ENCODE measurements at places on chromosomes 1 and 21.

- no peak for DNase-seq
These were observed 2.5 kb downstream of the SLC26A9 start for GRCh38 chr1:205940710-205941109.

DNA sequence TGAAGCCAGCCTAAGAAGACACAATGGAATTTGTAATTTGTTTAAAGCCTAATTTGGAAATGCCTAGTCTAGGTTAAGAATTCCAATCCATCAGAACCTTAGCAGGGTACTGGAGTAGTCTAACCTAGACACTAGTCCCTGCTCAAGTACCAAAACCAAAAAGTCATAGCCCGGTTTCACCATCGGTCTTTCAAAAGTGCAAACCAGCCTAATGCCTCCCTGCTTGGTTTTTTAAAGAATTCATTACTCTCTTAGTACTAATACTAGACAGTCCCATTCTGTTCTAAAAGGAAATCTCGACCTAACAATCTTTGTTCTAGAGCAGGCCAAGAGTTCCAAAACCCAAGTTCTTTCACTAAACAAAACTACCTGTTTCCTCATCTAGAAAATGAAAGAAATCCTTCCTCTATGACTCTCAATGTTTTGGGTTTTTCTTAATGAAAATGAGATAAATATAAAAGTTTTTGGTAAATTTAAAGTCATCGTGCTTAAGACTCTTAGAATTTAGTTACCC is 2.6 kb downstream of the PUM1 start:
- no peak for DNase-seq

GRCh38 chr21:40489001-40489400 is 358.0 kb downstream of the DSCAM start:
- DNase-seq = no peak

DNA sequence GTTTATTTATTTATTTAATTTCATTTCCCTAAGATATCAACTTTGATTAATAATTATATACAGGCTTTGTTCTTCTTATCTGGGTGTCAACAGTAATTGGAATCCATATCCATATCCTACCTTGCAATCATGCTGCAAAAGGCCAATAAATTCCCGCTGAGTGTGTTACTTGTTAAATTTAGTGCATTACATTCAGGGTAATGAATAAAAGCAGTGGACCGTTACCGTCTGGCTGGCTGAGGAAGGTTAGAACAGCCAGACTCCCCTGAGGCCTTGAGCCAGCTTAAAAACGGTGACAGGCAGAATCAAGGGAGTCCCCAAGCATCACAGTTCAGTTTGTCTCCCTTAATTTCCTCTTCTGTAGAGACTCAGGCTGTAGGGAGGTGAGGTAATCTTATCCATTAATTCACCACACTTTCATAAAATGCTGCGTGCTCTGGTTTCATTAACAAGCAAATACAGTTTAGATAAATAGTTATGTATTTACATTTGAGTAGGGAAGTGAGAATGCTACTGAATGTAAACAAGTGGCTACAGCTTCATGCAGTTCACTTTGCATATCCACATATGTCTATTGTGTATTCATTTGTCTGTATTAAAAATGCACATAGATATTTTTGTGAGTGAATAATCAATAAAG is 888.2 kb upstream of the CXADR start:
- no peak for DNase-seq

DNA sequence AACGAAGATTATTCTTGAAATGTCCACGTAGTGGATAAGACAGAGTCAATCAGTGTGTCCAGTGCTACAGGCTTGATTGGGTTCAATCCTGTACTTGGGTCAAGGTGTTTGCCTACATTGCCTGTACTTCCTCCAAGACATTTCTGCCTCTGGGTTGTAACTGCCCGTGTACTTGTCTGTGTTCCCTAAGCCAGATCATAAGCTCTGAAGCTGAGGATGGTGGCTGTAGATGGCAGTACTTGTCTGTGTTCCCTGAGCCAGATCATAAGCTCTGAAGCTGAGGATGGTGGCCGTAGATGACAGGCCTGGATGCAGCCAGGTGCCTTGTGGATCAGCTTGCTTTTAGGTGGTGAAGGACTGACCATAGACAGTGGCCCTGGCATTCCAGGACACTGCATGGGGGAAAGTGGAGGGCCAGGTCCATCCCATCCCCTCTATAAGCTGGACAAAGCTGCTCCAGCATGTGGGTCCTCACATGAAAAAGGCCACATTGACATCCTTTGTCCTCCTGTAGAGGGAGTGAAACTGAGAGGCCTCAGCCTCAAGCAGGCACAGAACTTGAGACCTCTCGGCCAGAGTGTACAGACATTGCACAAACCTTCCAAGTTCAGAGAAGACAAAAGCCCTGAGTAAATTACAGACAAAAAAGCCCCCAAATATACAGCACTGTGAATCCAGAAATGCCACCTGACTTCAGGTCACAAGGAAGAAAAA is 2.0 kb upstream of the SRM start:
- DNase-seq = no peak

GRCh38 chr1:158932171-158932570 is 819 bp downstream of the PYHIN1 start:
- no peak for DNase-seq

DNA sequence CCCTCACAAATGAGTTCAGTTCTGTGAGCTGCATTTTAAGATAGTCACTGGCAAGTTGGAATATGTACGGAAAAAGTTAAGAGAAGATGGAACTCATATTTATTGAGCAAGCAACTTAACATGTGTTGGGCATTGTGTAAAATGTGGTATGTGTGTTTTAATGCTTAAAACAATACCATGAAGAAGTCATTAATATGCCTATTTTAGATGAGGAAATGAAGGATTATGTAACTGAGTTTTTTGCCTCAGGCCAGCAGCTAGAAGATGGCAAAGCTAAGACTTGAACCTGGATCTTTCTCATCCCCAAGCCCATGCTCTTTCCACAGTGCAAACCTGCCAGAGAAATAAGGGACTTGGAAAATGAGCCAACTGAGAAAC is 48.9 kb downstream of the SPATA46 start:
- DNase-seq = no peak

DNA sequence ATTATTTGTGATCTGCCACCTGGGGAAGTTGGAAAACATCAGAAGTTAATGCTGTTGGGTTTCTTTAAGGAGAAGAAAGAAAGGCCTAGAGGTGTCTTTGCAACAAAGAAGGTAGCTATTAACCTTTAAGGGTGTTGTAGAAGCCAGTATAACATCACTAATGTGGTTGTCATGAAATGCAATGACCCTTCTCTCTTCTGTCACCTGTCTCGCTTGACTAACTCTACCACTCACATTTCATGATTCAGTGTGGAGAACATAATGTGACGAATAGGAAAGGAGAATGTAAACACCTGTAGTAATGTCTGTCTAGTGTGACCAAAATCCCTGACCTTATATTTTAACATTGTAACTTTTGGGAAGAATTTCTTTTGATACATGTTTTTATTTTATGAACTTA is 211.7 kb upstream of the UBE2U start:
- no peak for DNase-seq

DNA sequence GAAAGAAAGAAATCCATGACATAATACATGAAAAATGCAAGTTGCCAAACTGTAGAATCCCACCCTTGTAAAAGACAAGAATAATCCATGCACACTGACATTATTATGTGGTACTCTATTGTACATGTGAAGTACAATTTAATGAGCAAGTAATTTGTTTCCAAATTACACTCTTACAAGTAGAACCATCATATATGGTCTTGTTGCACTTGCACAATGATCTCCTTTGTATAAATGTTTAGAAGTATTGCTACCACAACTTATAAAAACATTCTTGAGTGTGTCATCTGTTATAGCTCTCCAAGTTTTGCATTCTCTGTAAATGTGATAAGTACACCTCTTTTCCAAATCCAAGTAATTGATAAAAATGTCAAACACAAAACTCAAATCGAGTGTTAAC is 29.1 kb upstream of the ZNF281 start:
- DNase-seq = no peak

- no peak for DNase-seq
These were observed 166.1 kb downstream of the HIVEP3 start for GRCh38 chr1:41752514-41753170.

GRCh38 chr1:3529099-3529729 is 74.7 kb downstream of the ARHGEF16 start:
- DNase-seq = no peak

DNA sequence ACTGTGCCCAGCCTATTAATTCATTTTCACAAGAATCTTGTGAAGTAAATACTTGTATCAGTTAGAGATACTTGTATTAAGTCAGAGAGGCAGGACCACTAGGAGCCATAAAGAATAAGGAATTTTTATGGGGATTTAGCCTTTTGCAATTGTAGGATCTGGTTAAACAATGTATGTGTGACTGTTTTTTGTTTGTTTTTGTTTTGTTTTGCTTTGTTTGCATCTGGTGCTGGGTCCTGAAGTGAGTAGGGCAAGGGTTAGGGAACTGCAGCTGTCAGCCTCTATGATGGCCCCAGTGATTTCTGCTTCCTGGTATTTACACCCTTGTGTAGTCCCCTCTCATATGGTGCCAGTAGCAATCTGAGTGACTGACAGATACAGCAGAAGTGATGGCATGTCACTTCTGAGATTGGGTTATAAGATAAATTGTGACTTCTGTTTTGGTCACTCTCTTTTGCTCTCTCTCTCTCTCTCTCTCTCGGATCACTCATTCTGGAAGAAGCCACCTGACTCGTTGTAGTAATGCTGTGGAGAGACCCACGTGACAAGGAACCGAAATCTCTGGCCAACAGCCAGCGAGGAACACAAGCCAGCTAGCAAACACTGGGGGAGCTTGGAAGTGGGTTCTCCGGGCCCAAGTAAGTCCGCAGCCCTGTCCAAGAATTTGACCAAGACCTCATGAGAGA is 96.2 kb upstream of the MARK1 start:
- no peak for DNase-seq

DNA sequence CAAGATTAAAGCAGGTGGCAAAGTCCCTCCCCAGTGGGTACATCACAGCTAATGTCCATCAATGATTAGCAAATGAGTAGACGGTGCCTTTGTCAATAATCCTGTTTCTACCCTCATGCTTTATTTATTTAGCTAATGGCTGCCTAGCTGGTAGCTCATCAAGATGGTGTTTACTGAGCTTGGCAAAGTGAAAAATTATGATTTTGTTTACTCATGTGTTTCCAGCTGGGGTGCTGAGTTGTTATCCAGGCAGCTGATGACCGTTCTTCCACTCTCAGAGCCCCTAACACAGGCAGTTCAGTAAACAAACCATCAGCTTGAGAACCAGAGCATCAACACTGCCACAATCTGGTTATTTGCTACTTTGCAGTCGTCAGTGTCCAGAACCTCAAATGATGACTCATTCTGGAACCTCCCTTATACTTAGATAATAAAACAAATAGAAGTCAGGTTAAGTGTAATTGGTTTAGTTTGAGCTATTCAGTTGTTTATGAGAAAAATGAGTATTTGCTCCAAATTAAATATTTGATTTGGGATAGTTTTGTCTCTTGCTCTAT is 163.9 kb downstream of the ST6GALNAC5 start:
- DNase-seq = no peak

DNA sequence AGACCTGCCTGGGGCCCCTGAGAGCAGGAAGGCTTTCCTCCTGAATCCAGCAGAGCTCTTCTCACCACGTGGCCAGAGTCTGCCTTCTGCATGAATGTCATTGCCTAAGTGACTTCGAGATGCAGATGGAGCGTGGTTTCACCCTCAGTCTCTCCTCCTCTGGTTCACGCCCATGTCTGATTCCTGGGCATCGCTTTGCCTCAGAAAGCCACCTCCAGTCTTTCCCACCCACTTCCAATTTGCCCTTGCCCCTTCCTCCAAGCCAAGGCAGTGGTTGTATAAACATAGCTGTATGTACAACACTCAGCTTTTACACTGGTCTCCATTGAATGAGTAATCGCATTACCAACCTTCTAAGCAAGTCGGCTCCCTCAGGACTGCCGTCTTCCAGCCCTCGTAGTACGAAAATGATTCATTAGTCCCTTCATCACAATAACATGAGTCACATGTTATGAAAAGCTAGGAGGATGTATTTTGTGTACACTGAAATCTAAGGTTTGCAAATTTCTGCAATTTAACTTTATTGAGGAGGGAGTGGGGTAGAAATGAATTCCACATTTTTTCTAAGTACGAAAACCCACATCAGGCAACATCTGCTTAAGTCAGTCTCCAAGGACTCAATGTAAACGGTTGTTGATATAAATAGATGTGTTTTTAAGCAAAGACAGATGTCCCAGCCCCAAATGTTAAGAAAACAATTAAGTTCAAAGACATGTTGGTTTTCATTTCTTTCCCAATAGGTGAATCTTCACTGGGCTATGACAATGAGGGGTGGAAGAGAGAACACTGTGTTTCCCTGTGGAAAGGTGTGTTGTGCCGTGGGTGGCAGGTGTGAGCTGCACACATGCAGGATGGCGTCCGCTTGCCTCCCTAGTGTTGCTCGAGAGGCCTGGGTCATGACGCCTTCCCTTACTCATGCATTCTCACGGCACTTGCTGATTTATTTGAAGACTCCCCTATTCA is 32.3 kb upstream of the ETS2 start:
- DNase-seq = no peak

DNA sequence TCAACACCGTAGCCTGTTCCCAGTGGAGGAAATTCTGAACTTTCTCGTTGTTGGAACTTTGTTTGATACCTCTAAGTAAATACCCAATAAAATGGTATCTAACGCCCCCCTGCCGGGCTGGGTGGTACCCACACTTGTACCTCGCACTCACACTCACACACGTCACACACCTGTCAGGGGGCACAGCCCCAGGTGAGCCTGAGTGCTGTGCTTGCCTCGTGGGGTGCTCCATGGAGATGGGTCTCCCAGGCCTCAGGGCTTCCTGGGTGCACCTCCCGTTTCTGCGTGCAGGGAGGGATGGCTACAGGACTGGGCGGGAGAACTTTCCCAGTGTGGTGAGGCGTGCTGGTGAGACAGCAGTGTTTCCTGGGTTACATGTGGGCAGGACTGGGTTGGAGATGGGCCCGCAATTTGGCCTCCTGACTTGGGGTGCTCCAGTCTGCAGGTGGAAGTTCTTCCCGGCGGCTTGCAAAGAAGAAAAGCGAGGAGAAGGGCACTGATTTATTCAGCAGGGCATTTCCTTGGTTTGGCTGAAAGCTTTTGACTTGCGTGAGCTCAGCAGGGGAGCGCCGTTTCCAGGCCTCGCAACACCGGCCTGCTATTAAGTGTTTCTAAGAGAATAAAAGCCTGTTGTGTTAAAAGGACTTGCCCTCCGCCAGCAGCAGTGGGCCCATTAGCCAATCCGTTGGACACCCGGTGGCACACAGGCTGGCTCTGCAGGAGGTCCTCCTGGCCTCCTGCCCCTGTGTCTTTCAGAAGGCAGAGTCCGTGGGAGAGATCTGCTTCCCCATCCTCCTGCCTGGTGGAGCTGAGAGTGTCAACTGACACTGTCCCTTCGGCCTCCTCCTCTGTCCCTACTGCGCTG is 79.7 kb downstream of the KIF26B start:
- no peak for DNase-seq
